ENCODE measurements at places on chromosomes 1 and 21.

- DNase-seq, result no peak
Measured at GRCh38 chr21:32387151-32387550, 5.7 kb downstream of the URB1 start.

DNA sequence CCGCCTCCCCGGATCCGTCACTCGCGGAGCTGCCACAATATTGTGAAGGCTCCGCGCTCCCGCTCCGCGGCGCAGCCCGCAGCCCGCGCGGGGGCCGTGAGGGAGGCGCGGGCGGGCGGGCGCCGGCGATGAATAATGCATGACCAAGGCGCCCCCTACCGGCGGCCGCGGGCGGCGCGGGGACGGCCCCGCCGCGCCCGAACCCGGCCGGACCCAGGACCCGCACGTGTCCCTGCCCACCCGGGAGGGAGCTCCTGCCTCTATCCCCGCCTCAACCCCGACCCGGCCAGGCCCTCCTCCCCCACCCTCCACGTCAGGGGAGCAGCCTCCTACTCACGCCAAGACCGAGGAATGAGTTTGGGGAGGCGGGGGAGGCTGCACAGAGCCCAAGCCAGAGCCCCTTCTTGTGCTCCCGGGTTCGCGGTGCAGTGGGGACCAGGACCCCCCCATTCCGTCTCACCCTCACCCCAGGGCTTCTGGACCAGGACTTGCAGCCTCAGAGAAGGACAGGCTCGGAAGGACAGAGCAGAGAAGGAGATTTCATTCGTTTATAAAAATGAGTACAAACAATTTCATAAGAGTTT, 70.8 kb upstream of the CASZ1 start:
- peak; percentile 13 for DNase-seq

GRCh38 chr1:156140879-156141707, 12.3 kb upstream of the SEMA4A start:
- DNase-seq, result no peak

- no peak for DNase-seq
Measured at GRCh38 chr1:223347583-223347982, 16.4 kb downstream of the SUSD4 start.

DNA sequence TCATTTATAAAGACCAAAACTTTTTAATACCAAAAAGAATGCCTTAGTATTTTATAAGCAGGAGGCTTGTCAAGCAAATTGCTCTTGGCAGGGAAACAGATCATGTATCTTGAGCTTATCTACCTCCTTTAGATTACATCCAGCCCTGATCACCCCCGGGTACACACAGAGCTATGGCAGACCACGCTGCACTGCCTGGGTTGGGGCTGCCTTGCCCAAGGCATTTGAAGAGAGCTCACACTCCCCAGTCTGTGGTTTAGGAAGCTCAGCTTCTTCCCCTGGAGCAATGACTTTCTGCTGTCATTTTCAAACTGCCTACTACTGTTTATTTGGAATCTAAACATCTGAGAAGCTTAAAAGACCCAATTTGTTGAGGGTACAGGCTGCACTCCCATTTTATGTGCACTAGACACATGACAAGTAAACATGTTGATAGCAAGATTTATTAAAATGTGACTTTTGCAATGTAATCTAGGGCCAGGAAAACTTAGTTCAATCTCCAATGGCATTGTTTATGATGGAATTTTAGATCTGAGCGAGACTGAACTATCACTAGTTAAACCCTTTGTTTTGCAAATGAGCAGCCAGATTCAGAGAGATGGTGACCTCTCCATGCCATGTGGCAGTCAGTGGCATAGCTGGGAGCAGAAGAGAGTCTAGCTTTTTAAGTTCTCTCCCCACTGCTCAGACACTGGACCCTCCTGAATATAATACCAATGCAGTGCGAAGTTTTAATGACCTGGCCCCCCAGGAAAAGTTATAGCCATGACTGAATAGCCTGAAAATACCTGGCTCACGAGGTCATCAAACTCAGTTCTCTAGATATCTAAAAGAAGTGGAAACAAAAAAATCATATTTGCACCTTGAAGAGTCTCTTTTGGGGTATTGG, 214.9 kb downstream of the HLX start:
- DNase-seq, result no peak

GRCh38 chr21:33902349-33902748, 13.3 kb downstream of the ATP5PO start:
- no peak for DNase-seq

DNA sequence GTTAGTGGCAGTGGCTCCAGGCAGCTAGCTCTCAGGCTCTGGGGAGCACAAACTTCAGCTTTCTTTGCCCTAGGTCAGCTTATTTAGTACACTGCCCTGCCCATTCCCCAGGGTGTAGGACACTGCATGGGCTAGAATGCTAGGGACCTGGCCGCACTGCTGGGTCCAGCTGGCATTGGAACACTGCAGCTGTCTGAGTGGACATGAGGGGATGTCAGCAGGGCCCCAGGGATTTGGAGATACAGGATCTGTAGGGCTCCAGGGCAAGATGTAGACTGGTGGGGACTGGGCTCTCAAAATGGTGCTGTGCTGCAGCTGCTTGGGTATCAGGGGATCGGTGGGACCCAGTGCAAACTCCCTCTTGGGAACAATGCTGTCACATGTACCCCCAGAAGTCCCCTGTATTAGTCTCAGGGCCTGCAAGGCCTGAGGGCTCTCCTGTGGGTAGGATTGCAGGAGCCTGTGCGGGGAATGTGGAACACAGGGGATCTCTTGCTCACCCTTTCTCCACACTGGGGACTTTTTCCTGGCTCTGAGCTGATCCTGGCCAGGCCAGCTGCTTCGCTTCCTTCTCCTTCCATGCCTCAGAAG, 25.2 kb upstream of the TTC22 start:
- no peak for DNase-seq

DNA sequence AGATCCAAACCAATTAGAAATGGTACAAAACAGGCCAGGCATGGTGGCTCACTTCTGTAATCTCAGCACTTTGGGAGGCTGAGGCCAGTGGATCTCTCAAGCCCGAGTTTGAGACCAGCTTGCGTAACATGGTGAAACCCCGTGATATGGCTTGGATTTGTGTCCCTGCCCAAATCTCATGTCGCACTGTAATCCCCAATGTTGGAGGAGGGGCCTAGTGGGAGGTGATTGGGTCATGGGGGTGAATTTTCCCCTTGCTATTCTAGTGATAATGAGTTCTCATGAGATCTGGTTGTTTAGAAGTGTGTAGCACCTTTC, 7.0 kb upstream of the VASH2 start:
- DNase-seq, result no peak

- DNase-seq, result no peak
Measured at GRCh38 chr1:108072212-108072611, 107.2 kb upstream of the VAV3 start.

GRCh38 chr1:42379794-42380585, 602 bp upstream of the RIMKLA start:
- DNase-seq, result no peak

DNA sequence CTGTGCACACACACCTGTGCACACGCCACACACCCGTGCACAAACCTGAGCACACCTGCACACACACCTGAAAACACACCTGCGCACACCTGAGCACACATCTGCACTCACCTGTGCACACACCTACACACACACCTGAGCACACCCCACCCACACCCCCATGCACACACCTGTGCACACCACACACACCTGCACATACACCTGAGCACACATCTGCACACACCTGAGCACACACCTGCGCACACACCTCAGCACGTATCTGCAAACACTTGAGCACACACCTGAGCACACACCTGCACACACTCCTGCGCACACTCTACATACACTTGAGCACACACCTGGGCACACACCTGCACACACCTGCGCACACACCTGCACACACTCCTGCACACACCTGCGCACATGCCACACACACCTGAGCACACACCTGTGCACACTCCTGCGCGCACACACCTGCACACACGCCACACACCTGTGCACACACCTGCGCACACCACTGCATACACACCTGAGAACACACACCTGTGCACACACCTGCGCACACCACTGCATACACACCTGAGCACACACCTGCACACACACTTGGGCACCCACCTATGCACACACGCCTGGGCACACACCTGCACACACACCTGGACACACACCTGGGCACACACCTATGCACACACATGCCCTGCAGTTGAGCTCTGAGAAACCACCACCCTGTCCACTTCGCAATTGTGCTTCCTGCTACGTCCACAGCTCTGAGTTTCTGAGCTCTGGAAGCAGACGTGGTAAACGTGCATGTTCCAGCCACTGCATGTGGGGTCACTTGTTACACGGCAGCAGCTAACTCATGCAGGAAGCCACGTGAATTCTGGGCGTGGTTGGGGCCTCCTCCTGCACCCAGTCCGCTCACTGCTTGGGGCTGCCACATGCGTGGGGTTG, 8.0 kb upstream of the C1orf159 start:
- DNase-seq, result no peak

DNA sequence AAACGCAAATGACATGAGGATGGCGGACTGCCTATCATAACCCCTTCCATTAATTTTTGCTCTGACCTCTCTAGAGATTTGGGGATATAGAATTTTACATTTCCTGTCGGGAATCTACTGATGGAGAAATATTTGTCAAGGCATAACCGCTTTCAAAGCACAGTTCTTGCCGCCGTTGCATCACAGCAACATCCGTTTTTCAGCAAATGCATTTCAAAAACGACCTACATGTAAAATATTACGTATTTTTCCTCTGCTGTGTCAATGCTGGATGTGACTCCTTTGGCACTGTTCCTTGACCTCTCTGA, 4.9 kb downstream of the MIER1 start:
- no peak for DNase-seq
